AML-193 (cell line): ENCODE measurements at places on chromosomes 3 and 15.

- DNase-seq, result no peak
Measured at GRCh38 chr3:179896507-179896906, 140.2 kb downstream of the PEX5L start.

- DNase-seq, result peak; percentile 75
Measured at GRCh38 chr15:81293728-81294515, 30.0 kb downstream of the STARD5 start.

DNA sequence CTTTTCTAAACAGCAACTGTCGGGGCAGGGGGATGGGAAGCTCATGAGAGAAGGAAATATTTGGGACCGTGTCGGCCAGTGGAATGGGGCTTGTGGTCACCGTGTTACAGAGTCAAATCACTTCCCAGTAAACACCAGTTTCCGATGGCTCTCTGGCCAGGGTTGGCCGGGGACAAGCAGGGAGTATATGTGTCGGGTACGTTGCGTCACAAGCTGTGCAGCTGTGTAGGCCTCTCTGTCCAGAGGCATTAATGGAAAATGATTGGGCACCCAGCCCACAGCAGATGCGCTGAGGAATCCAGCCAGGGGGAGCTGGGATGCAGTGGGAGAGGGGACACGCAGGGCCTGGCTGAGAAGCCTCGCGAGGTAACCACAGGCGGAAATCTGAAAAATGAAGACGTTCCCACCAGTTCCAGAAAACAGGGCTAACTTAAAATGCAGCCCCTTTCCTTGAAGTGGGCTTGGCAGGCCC lies 15.8 kb upstream of the ALDH1A3 start:
- DNase-seq, result no peak

DNA sequence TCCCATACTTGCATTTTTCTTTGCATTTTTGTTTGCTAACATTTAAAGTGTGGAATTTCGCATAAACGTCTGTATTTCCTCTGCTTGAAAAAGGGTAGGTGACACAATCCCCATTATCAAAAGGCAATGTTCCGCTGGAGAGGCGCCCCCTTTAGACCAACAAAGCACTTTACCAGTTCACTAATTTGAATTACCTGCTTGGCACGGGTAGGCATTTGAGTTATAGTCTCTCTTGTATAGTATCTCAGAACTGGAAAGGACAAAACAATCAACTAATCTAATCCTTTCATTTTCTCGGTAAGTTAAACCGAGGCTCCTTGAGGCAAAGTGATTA lies 775 bp upstream of the CCDC39 start:
- DNase-seq, result no peak

DNA sequence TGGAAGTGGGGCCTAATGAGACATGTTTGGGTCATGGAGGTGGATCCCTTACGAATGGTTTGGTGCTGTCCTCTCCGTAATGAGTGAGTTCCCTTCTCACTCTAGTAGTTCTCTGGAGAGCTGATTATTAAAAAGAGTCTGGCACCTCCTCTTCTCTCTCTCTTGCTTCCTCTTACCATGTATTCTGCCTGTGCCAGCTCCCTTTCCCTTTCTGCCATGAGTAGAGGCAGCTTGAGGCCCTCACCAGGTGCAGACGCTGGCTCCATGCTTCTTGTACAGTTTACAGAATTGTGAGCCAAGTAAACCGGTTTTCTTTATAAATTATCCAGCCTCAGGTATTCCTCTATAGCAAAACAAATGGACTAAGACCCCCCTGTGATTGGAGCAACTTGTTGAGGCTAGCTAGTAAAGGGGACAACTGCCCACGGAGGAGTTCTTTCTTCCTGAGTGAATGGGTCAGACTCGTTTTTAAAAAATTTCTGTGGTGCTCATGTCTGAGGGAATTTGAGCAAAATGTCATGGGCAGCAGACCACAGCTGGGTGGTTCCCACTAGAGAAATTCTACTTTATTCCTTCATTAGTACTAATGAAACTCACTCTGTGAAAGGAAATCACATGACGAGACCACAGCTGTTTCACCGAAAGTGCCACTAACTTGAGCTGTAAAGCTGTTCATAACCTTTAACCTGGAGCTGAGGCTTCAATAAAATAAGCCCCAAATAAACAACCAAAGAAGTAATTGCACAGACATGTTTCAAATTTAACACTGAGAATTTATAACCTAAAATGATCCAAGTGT lies 210.0 kb downstream of the NFKBIZ start:
- no peak for DNase-seq

DNA sequence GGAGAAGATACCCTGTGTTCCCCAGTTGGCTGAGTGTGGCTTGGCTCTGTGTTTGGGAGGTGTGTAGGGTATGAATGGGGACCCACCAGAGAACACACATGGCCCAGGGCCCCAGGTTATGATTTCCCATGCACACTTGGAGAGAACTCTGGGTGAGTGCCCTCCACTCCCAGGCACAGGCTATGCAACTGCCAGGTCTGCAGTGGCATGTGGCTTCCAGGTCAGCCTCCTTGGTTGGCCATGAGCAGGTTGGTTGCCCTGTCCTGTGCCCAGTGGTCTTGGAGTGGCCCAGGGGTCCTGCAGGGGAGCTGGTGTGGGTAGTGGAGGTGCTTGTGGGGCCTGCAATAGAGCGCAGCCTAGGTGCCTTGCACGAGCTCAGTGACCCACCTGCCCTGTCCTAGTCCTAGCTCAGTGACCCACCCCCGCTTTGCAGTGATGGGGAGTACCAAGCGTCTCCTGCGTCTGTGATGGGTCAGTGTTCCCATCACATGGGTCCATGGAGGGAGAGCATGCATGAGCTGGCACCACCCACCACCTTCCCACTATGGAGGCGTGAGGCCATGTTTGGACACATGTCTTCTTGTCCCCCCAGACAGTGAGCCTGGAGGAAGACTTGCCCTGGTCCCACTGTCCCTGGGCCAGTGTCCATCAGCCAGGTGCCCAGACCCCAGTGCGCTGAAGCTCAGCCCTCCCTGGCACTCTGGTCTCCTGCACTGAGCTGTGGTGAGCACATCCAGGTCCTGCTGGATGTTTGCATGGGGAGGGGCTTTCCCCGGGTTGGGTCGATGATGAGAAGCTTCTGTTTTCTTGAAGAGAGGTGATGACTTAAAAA lies 217.3 kb downstream of the SNRPN start:
- no peak for DNase-seq

- DNase-seq, result no peak
Measured at GRCh38 chr3:177599837-177600236, 402.6 kb upstream of the TBL1XR1 start.

GRCh38 chr3:69568951-69569350 lies 170.3 kb upstream of the MITF start:
- DNase-seq, result no peak

DNA sequence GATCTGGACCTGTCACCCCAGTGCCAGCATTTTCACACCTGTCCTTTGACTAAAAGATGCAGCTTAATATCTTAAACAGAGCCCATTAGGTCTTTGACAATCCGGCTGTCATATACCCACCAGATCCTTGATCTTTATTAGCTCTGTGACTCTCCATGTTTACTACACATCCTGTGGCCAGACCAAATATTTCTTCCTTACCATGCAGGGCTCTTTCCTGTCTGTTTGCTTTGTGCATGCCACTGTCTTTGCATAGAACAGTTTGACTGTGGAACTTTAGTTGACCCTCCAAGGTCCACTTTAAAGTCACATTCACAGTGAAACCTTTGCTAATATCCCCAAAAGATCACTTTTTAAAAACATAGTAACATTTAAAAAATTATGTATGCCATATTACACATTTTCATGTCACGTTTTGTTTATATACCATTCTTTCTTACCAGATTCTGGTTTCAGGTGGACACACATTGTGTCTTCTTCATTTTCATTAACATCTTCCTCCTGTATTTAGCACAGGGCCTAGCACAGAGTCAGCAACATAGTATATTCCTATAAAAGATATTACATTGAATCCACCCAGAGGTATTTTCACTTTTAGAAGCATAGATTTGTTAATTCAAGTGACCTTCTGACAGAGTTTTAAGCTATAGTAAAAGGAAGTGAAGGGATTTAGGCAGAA lies 95.8 kb downstream of the RAP2B start:
- DNase-seq, result no peak

- DNase-seq, result no peak
Measured at GRCh38 chr3:184546252-184546651, 15.3 kb upstream of the EPHB3 start.

DNA sequence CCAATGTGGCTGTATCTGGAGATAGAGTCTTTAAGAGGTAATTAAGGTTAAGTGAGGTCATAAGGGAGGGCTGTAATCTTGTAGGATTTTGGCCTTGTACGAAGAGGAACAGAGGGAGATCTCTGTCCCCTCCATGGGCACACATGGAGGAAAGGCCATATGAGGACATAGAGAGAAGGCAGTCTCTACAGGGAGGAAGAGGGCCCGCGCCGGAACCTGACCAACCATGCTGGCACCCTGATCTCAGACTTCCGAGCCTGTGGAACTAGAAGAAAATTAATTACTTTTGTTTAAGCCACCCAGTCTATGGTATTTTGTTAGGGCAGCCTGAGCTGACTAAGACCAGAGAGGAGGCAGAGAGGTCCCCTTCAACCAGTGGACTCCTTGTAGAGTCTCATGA lies 17.7 kb upstream of the MRPS22 start:
- no peak for DNase-seq

GRCh38 chr3:62201438-62202035 lies 171.8 kb downstream of the FEZF2 start:
- peak; percentile 35 for DNase-seq

DNA sequence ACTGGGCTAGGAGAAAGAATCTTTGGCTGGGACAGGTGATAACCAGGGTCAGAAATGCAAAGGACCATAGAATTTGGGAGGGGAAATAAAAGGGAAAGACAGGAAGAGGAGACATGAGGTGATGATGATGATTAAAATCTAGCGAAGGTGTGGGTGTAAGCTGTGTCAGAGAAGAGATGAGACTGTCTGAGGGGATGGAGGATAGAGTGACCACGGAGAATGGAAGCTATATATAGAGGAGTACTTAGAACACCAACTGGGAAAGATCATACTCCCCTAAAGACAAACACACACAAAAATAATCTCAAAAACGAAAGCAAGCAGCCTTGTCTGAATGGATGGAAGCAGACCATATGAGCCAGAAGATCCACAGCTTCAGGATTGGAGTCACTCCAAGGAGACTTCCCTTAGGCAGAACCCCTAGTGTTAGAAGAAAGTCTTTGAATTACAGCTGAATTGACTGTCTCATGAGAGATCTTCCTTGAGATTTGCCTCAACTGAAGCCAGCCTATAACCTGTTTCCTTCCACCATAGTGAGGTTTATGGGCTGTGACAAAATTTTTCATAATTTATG lies 115.2 kb upstream of the DAZL start:
- DNase-seq, result no peak

GRCh38 chr3:14634763-14635400 lies 16.7 kb upstream of the CCDC174 start:
- DNase-seq, result no peak

DNA sequence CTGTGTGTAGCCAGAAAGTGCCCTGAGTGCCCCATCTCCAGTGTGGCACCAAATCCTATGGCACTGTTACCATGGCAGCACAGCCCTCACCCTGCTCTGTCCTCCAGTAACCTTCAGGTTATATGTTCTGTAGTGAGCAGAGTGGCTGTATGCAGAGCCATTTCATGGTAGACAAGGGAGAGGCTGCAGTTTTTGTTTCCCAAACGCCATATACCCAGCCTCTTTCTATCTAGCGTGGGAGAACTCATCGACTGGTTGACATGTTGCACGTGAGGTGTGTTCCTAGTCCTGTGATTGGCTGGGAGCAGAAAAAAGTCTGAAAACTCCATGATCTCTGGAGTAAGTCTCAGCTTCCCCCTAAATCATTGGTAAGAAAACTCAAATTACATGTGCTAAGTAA lies 2.0 kb downstream of the SIDT1 start:
- DNase-seq, result no peak

DNA sequence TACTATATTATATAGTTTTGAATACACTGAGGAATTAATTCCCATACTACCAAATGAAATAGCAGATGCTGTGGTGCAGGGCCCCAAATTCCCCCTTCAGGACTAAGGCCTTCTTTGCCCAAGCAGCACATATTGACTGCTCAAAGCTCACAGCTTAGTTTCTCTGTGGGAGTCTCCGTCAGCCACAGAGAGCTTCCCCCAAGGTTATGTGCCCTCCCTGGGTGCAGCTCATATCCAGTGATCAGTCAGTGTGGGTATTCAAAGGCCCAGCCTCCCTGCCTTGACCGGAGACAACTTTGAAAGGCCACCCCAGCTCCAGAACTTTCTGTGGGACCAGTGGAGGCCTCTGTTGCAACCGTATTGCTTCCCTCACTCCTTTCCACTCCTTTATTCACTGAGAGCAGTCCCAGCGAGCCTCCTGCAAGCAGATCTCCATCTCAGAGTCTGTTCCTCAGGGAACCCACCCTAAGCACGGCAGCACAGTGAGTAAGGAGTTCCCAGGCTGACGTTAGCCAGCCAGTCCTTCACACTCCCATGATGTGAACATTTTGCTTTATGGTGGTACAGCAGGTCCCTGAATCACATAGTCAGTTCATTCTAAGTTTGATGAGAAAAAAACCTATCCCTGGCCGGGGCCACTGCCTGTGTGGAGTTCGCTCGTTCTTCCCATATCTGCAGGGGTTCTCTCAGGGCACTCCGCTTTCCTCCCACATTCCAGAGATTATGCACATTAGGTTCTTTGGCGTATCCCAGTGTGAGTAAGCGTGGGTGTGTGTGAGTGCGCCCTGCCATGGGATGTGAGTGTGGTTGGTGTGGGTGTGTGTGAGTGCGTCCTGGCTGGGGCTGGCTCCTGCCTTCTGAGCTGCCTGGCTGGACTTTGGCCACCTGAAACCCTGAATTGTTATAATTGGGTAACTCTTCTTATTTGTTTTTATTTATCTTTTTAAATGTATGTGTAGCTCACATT lies 64.4 kb upstream of the PPARG start:
- DNase-seq, result no peak

DNA sequence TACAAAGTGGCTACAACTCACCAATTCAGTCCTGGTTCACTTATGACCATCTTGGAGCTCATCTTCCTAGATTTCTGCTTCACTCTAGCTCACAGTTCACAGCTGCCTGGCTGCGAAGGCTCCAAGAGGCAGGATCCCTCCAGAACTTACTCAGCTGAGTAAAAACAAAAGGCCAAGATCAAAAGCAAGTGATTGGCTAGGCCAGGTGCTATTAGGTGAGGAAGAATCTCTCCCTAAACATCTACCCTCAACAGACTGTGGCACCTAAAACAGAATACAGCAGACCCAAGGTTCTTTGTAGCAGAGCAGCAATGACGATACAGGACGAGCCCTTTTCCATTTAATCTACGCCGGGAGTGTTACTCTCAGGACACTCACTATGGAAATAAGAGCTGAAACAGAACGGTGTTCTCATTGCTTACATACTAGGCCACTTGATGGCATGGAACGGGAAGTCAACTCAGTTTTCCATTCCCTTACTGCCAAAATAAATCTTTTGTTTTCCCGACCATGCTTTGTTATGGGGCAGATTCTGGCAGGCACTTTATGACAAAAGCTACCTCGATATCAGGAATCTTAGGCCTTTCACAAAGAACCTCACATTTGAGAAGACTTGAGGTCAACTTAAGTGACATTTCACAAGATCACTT lies 901 bp downstream of the ICE2 start:
- DNase-seq, result no peak
